Mammary epithelial cell (primary cell): ENCODE measurements at places on chromosomes 3 and 15. TPM values are rescaled to one million over a fixed set of nuclear protein-coding genes. Genes with fewer than 3 reads are reported as not detected.

The C3orf62 gene
- 5.7 and 5.9 TPM in 2 replicates for total RNA-seq

GRCh38 chr15:81097890-81098280, 36.2 kb upstream of the CFAP161 start:
- DNase-seq: no peak

DNA sequence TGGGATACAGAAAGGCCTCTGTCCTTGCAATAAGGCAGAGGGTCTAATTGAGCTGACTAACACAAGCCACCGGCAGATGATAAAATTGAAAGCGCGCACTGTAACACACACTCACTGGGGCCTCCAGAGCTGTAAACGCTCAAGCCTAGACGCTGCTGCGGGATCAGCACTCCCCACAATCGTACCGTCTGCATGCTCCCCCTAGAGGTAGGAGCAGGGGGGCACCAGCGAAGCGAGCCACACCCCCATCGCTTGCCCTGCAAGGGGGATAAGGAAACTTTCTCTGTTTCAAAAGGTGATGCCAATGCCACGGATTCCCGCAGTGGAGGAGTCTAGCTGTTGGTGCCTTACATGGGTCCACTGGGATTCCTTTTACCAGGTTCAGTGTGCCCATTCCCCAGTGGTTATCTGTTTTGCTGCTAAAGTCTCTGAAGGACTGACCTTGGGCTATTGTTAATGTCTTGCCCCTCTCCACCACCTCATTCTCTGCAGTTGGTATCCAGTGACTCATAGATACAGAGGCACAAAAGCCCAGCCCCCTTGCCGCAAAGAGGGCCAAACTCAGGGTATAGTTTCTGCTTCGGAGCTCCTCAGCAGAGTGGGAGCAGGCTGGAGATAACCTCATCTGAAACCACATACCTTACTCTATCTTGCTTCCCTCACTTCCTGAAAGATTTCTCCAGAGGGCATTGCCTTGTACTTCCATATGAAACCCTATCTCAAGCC, 139.3 kb upstream of the KBTBD8 start:
- no peak for DNase-seq

DNA sequence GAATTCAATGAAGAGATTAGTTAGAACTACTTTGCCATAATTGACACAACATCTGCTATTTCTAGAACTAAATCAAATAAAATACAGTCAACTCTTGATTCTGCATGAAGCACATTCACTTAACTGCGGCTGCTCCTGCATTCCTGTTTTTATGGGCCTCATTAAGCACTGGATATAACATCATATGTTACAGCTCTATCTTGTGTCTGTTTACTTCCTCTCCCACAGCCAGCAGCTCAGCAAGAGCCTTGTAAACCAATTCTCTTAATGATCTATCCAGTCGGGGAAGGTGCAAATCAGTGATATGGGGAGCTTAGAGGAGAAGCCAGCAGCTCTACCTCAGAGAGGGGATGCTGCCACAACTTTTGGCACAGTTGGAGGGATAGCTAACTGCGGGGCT, 329.2 kb downstream of the ARRDC4 start:
- DNase-seq: no peak

GRCh38 chr3:16410659-16411058, 102.8 kb downstream of the RFTN1 start:
- no peak for DNase-seq

DNA sequence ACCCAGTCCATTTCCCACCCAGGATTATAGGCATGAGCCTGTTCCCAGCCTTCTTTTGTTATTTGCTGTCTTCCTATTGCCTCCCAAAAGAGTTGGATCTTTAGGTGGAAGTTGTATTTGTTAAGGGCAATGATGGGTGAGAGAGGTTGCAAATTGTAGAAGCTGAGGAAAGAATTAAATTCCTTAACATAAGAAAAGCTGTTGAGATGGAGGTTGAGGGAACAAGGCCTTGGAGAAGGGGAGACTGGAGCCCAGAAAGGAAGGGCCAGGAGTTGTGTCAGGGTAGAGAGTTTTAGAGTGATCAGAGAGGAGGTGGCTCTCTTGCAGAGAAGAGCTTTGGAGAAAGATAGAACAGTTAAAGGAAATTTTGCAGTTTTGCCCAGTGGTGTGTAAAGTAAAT, 46.8 kb downstream of the PLS1 start:
- DNase-seq: no peak

The GPR27 gene
- 0.21 and 0.56 TPM in 2 replicates for total RNA-seq

The KLHL40 gene
- not detected in 2 replicates for total RNA-seq

The UBL7 gene
- total RNA-seq: 41.7 TPM

The SAMD7 gene
- total RNA-seq: not detected in 2 replicates

DNA sequence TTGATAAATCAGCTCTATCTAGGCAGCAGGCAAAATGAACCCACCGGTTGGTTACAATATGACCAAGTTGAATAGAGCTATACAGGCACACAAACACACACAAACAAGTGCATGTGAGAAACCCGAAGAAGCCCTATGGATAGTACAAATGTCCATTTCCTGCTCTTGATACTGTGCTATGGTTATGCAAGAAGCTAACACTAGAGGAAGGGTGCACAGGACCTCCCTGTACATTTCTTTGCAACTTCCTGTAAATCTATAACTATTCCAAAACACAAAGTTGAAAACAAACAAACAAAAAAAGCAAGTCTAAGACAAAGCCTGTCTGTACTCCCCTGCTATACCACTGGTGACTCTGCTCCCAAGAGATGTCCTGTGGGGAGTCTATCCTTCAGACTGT, 8.2 kb upstream of the FAM240A start:
- no peak for DNase-seq

DNA sequence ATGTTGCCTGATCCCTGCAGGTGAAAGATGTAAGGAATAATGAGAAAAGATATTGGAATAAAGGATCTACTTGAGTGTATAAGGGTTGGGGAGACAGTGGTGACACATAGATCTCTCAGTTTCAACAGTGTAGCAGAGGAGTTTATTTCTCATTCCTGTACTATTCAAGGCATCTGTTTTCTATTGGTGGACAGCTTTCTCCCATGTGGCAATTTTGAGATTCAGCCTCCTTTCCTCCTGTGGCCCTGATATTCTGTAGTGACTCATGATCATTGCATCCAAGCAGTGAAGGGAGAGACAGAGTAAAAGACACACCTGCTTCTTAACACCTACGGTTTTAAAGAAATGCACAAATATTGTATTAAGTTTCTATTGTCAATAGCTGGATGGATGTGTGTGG, 327.6 kb downstream of the GRM7 start:
- DNase-seq: peak; percentile 71

GRCh38 chr3:89067736-89068135, 39.7 kb upstream of the EPHA3 start:
- DNase-seq: no peak

DNA sequence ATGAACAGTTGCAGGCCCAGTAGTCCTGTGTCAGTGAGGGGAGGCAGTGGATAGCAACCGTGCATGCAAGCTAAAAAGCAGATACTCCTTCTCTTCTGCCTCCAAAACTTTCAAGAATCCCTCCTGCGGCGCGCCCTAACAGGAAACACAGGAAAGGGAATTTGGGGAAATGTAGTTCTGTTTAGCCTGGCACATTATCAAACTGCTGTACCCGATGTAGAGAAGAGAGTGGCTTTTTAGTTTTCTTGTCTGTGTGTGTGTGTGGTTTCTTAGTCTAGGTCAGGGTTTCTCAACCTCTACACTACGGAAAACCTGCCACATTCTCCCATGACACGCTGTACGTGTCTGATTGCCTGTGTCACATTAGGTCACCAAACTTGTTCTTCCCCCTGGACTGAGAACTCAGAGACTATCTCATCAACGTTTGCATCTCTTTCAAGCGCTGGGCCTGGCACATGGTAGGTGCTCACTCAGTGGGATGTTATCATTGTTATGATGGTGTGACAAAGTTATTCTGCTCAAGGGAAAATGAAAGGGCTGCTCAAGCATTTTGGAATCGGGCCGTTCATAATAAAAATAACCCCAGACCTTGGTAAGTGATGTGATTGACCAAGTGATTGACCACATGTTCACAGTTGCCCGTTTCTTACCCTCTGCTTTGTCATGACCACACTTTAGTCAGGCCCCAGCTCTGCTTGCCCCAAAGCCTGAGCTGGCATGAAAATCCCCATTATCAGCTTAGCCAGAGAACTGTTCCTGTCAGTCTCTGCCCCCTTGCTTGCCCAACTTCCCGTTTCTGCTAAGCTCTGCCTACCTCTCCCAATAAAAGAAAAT, 33.2 kb downstream of the TM4SF4 start:
- DNase-seq: peak; percentile 45

- DNase-seq: peak; percentile 86
Observed at GRCh38 chr15:95105229-95105628, 873.9 kb downstream of the MCTP2 start.

- no peak for DNase-seq
Observed at GRCh38 chr3:33401781-33402180, 38.4 kb downstream of the UBP1 start.

The CCR5 gene
- not detected for total RNA-seq

The HYAL1 gene
- total RNA-seq: 0.17 TPM

DNA sequence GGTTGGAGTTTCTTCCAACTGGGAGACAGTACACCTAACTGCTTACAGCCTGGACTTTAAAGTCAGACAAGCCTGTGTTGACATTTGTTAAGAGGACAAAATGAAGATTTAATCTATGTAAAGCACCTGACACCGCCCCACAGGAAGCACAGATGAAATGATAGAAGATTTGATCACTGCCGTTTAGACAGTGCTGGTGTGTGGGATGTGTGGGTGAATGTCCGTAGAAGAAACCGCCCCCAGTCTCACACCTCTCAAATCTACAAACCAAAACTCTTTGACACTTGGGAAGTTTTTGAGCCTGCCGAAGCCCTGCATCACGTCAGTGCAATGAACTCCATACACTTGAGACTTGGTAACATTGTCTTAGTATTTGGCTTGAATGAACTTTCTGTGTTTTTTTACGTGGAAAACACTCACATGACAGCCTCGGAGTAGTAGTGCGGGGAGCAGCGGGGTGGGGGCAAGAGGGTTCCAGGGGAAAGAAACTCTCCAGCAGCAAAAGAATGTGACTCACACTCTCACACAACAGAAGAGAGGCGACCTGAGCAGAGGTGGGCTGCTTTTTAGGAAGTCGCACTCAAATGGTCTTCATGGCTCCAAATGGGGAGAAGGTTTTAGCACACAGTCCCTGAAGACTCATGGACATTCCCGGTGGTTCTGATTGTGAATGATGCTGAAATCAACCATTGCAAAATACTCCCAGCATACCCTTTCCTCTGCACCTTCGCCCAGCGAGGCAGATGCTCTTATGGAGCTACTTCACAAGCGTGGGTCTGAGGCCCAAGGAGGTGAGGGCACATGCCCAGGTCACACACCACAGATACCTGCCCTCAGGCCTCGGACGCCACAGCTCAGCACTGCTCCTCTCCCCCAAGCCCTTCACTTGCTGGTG, 79.2 kb downstream of the SRGAP3 start:
- no peak for DNase-seq

DNA sequence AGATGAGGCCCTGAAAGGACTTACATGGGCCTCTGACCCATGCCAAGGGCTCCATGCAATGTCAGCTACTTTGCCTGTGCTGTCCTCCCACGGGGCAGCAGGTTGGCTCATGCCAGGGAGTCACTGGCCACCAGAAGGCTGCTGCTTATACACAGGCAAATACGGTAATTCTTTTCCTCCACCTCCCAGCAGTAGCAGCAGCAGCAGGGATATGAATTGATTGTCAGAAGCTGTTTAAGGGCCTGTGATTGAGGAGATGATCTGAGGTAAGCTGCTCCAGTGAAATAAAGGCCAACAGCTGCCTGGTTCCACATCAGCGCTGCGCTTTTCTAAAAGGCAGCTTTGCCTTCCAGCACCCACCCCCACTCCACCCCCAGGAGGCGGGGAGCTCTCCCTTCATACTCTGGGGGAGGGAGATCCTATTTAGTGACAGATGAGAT, 250.5 kb downstream of the SHQ1 start:
- peak; percentile 28 for DNase-seq

The ITPKA gene
- total RNA-seq: 0.92 and 1.2 TPM in 2 replicates

The RTF1 gene
- total RNA-seq: 26.7 TPM

The EPHA3 gene
- total RNA-seq: 0.67 TPM

- no peak for DNase-seq
Observed at GRCh38 chr3:159245871-159246270, 444.0 kb downstream of the MFSD1 start.

DNA sequence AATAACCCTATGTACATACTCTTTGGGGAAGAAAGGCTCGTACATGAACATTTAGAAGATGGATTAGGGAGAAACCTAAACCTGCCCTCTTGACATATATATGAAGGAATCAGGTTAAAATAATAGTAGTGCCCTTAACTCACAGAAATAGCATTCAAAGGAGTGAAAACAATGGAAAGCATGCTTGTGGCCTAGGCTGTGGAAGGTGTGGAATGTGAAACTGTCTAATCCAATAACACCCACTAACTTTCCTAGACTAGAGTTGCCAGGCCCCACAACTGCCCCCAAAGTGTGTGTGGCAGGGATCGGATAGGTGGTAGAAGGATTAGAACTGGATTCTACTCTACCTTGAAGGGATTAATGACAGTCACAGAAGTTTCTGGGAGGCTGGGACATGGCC, 317.4 kb upstream of the LRRFIP2 start:
- no peak for DNase-seq

GRCh38 chr3:50600141-50600753, 11.3 kb downstream of the CISH start:
- no peak for DNase-seq

DNA sequence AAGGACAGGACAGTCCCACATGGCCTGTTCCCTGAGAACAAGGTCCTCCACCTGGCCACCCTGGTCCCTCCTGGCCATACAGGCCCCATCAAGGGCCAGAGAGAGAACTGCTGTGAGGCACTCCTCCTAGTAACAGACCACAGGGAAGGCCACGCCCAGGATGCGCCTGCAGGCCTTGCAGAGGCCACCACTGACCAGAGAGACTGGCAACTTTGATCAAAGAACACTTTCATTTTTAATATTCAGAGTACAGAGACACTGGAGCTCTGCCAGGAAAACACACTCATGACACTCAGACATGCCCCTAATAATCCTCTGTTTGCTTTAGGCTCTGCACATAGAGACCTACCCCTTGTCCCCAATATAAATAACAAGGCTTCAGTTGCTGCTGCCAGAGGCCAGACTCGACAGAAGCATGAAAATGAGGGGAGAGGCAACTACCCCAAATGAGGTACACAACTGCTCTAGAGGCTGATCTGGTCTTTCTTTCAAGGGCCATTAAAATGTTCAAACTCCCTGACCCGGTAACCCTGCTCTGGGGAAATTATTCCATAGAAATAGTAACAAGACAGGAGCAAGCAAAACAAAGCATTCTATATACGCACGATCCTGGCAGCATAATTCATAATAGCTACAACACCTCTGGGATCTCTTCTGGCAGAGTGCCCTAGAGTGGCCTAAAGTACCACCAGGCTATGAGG, 44.8 kb downstream of the CCDC12 start:
- no peak for DNase-seq

DNA sequence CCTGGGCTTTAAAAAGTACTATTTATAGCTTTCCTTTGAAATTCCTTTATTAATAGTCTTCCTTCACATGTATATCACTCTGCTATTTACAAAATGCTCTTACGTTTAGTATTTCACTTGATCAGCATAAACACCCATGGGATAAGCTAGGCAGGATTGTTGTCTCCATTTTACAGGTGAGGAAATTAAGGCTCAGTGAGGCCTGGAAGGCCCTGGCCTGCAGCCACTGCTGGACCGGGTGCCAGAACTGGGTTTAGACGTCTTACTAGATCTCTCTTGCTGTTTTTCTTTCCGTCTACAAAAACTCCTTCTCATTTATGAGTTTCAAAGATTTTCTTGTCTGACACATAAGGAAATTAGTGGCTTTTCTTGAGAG, 236.4 kb downstream of the LPP start:
- DNase-seq: no peak

The UNC45A gene
- 75.7 and 76.7 TPM in 2 replicates for total RNA-seq

The ABTB1 gene
- 4.3 TPM for total RNA-seq
